ENCODE measurements at places on chromosomes 4 and X.

DNA sequence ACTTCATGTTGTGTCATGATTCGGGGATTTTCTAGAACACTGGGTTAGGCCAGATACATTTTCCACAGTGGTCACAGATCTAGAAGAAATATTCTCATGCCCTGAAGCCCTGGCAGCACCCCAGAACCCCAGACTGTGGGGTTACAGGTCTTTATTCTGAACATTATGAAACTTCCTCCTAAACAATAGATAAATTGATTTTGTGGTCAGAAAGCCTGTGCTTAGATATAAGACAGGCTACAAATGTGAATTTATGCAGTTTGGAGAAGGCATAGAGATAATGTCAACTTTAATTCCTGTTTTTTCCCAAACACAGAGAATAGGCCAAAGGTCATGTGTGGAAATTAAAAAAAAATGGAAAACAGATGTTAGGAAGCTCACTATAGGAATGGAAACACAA, 492.9 kb downstream of the SPRY1 start:
- no peak for DNase-seq

DNA sequence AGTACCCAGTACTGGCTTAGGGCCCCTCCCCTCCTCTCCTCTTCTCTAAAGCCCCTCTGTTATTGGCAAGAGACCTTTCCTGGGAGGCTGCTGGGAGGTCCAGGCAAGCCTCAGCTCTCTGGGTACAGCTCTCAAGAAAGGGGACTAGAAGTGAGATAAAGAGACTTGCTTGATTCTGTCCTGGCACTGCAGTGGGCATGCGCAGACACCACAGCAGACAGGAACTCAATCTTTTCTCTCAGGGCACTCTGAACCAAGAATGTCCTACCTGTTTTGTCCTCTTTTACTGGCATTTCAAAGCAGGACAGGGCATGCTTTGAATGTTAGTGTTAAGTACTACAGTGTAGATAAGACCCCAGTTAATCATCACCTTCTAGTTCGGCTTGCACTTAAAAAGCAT, 74.9 kb downstream of the NYX start:
- no peak for DNase-seq

DNA sequence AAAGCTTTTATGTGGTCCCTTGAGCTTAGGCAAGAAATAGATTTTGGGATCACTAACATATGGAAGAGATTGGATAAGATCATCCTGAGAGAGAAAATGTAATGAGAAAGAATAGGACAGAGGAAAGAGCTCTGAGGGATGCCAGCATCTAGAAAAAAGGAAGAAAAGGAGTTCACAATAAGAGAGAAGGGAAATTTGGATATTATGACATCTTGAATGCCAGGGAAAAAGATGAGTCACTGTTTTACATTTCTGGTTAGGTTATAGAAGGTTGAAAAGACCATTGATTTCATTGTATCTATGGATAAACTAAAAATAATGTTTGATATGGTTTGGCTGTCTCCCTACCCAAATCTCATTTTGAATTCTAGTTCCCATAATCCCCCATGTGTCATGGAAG, 208.5 kb downstream of the MAD2L1 start:
- no peak for DNase-seq

DNA sequence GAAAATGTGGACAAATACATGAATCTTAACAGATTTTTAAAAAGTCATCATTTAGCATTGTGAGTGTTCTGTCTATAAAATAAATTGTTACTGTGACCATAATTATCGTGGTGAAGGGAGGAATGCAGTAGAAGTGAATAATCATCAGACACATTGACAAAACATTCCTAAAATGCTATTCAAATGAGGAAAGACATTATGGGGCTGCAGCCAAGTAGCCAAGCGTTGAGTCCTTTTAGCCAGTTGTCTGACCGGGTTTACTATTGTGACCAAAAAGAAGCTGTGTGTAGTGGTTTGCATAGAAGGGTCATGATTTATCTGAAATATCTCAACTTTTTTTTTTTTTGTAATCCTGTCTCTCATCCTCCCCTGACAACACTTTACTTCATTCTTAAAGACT, 19.5 kb downstream of the WWC2 start:
- DNase-seq = peak; percentile 74

DNA sequence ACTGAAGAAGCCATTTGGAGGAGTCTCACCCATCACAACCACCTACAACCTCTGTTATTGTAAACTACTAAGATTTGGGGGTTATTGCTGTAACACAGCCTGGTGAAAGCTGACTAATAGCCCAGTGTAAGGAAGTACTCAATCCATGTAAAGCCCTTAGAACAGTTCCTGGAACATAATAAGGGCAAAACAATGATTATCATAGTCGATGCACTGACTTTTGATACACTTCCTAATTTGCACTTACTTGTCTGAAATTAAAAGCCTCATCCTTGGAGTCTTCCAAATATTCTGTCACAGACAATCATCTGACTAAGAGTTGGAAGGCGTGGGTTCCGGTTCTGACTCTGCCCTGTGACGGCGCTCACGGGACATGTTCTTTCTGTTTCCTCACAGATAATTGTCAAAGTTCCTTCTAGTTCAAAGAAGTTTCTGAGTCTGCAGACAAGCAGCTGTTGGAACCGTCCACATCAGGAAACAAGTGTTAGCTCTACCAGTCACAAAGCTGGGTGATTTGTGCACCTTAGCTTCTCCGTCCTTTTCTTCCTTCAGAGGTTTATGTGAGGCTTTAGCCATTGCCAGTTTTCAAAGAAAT, 33.4 kb upstream of the RASGEF1B start:
- DNase-seq = no peak

GRCh38 chr4:176320976-176321361, 1.2 kb downstream of the SPCS3 start:
- DNase-seq = peak; percentile 4

- DNase-seq = no peak
Observed at GRCh38 chr4:101211146-101211553, 136.2 kb downstream of the PPP3CA start.

DNA sequence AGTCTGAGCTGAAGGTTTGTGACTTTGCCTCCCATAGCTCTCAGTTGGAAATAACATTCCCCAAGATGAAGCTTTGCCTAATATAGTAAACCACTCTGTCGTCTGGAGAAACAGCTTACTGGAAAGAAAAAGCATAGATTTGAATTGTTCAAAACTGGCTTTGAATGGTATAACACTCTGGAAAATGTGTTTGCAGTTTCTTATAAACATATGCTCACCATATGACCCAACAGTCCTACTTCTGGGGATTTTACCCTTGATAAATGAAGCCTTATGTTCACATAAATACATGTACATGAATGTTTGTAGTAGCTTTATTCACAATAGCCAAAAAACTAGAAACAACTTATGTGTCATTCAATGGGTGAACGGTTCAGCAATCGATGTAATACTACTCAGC, 10.2 kb downstream of the VEGFD start:
- DNase-seq = no peak

DNA sequence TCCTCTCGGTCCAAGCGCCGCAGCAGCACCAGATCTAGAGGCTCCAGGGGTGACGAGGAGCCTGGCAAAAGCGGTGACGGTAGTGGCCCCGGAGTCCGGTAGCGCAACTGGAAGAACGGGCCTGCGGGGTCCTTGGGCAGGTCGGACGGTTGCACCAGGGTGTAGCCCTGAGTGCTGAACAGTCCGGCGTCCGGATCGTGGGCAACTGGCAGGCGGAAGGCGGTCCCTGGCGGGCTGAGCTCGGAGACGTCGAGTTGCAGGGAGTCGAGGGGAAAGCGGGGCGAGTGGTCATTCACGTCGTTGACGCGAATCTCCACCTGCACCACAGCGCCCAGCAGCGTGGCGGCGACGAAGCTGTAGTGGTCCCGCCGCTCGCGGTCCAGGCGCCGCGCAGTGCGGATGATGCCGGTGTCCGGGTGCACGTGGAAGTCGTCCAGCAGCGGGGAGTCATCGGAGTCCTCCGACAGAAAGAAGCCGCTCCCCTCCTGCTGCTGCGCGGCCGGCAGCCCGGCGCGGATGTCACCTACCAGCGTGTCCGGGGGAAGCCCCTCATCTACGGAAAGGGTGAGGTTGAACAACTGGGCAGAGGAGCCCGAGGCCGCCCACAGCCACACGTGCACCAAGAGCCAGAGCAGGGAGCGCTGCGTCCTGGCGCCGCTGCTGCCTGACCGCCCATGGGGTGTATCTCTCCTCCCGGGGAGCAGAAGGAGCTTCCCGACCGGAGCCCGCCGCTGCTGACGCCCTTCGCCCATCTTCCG, 837 bp downstream of the DCHS2 start:
- no peak for DNase-seq

Data from SW 1271 (cell line).